ENCODE measurements at places on chromosomes 3 and 15.

DNA sequence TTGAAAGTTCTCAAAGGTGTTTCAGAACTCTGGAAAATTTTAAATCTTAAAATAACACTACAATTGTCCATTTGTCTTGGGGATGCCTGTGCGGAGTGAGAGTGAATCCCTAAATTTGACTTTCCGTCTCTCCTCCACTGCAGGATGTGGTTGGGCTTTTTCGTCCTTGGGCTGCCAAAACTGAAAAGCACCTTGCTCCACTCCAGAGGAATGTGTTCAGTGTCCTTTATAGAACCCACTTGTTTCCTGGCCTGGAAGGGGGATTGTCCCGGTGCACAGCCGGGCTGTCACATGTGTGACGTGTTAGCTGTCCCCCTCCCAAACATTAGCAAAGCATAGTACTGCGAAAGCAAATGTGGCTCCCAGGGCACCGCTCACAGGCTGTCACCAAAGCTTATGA is 69.6 kb upstream of the ATP10A start:
- no peak for DNase-seq

DNA sequence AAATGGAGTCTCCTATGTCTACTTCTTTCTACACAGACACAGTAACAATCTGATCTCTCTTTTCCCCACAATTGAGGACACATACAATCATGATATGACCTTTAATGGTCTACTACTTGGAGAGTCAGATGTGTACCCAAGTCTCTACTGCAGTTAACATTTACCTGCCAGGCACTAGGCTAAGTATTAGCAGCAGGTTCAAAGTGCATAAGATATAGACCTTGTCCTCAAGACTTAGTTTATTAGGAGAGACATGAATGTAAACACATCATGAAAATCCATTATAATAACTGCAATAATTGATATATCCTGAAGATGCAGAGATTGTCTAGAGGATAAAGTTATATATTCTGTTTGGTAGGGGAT is 3.1 kb downstream of the SLC35A5 start:
- no peak for DNase-seq

GRCh38 chr3:155739154-155739553 is 5.7 kb downstream of the PLCH1 start:
- no peak for DNase-seq

DNA sequence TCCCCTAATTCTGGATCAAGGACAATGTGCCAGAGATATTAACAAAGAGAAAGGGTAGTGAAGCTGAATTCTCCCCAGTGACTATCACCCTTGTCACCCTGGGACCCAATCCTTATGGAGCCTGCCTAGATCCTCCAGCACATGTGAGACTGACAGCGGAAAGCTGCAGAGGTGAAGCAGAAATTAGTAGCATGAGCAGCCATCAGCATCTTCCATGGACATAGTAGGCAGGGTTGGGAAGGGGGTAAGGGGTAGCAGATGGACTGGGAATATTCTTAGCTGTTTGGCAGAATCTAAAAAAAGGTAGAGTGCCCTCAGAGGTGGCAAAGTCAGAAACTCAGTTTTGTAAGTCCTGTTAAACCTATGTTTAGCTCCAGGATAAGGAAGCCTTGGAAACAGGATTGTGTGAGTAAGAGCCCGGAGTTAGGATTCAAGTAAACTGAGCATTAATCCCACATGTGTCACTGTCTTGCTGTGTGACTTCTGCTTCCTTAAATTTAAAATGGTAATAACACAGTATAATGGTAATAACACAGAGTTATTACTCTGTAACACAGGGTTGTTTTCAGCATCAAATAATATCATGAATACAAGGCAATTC is 14.5 kb downstream of the GOLIM4 start:
- no peak for DNase-seq

- DNase-seq = no peak
These were observed 13.6 kb downstream of the GRM2 start for GRCh38 chr3:51720292-51721061.
